Activated CD4-positive, alpha-beta T cell treated with anti-CD3 and anti-CD28 coated beads, Interleukin-10, Interleukin-2, amounts not matched to agents 100 ng/mL and 50 ng/mL, durations not matched to agents 16 hours and 8 hours (primary cell): ENCODE measurements at places on chromosomes 6 and 20.

GRCh38 chr6:152976749-152977148 lies 6.1 kb downstream of the FBXO5 start:
- DNase-seq, result no peak

GRCh38 chr6:75296811-75297779 lies 12.5 kb upstream of the TMEM30A start:
- peak; percentile 66 for DNase-seq

- no peak for DNase-seq
Measured at GRCh38 chr6:16818992-16819626, 57.8 kb upstream of the ATXN1 start.

- DNase-seq, result no peak
Measured at GRCh38 chr6:167731731-167732422, 94.8 kb upstream of the AFDN start.

DNA sequence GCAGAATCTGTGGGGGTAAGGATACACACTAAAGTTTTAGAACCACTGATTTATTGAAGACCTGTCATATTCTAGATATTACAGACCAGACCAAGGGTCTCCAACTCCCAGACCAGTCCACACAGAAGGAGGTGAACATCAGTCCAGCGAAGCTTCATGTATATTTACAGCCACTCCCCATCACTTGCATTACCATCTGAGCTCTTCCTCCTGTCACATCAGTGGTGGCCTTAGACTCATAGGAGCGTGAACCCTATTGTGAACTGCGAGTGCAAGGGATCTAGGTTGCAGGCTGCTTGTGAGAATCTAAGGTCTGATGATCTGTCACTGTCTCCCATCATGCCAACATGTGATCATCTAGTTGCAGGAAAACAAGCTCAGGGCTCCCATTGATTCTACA lies 5.0 kb upstream of the BCLAF1 start:
- no peak for DNase-seq

DNA sequence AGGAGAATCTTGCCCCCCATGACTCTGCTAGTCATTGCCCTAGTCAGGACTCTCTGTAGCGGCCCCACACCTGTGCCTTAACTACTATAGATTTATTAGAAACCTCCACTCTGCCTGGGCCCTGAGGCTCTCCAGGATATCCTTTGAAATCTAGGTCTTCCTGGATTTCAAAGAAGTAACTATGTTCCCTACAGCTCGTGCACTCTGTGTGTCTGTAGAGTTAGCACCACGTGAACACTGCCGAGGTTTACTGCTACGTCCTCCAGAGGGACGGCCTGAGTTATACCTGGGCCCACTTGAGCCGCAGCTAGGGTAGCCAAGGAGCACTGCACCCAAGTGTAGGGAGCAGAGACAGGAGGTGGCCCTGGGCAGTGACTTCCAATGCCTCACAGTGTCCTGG lies 19.8 kb downstream of the GLP1R start:
- no peak for DNase-seq

DNA sequence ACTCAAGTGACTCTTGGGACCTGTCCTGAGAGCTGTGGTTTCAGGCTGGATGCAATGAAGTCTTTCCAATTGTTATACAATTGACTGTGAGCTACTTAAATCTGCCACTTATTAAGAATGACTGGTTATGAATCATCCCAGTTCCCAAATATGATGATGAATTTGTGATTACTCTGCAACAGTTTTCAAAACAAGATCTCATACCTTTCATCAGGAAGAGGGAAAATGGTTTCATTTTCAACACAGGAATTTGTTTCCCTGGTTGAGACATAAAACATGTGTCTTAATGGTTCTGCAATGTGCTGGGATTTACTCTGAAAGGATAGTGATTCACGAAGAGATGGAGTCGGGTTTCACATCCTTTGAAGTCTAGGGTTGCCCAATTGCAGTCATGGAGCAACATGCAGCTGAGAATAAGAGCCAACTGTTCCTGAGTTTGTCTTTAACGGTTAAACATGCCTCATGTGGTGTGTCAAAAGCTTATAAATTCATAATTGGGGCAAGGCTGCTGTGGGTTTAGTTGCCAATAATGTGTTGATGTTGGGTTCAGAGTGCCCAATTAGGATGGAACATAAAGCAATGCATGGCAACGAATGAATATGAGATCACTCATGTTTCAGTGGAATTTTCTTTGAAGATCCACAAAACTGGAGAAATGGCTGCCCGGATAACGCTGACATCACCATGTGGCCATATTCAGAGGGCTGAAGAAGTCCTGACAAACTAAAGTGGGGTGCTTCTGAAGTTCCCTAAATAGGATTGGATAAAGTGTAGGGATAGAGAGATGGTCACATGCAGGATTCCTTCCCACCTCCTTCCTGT lies 41.0 kb downstream of the CYP24A1 start:
- DNase-seq, result no peak

- DNase-seq, result no peak
Measured at GRCh38 chr20:11585752-11586352, 331.8 kb upstream of the BTBD3 start.

- DNase-seq, result no peak
Measured at GRCh38 chr6:131966443-131966842, 15.3 kb upstream of the CCN2 start.

DNA sequence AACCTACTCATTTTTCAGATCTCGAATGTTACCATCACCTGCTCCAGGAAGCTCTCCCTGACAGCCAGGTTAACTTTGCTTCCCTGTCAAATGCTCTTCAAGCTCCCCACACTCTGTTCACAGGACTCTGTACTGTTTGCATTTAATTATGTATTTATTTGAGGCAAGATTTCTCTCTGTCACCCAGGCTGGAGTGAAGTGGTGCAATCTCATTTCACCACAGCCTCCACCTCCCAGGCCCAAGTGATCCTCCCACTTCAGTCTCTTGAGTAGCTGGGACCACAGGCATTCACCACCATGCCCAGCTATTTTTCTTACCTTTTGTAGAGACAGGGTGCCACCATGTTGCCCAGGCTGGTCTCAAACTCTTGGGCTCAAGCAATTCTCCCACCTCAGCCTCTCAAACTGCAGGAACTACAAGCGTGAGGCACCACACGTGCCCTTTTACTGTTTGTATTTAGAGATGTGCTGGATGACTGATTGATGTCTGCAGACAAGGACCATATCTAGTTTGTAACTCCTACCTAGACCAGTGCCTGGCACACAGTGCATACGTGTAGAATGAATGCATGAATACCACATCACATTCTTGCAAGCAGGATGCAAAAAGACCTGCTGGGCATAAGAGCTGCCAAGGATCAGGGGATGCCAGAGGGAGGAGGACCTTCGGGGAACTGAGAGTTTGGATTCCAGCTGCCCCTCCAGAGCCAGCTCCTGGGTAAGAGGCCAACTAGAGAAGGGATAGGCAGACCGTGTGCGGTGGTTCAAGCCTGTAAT lies 15.6 kb upstream of the CBFA2T2 start:
- DNase-seq, result no peak

DNA sequence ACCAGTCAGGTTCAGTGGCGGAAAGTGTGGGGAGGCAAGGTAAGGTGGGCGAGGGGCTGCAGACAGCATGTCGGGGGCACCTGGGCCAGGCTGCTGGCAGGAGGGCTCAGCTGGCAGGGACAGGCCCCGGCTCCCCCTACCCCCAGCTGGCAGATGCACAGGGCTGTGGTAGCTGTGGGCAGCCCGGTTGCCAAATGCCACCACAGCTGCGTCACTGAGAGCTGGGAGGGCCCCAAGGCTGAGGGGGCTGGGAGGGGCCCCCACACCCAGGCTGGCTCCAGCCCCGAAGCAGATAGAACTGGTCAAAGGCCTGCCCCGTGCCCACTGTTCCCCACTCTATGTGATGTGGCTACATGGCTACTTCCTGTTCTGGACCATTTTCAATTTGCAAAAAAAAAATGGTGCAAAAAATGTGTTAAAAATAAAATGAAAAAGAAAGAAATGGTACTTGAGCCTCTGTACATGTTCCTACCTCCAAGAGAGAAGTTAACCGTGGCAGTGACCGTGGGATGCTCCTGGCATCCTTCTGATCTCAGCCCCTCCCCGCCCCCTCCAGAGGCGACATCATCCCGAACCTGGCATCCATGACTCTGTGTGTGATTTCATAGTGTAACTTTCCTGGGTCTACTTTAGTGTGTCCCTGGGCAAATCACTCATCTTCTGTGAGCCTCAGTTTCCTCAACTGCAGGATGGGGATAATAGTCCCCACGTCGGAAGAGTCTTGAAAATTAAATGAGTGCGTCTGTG lies 64.4 kb downstream of the UBE2V1 start:
- DNase-seq, result peak; percentile 19

GRCh38 chr6:80547827-80548226 lies 441.4 kb downstream of the BCKDHB start:
- DNase-seq, result no peak

- no peak for DNase-seq
Measured at GRCh38 chr6:44708208-44708607, 320.7 kb downstream of the CDC5L start.

DNA sequence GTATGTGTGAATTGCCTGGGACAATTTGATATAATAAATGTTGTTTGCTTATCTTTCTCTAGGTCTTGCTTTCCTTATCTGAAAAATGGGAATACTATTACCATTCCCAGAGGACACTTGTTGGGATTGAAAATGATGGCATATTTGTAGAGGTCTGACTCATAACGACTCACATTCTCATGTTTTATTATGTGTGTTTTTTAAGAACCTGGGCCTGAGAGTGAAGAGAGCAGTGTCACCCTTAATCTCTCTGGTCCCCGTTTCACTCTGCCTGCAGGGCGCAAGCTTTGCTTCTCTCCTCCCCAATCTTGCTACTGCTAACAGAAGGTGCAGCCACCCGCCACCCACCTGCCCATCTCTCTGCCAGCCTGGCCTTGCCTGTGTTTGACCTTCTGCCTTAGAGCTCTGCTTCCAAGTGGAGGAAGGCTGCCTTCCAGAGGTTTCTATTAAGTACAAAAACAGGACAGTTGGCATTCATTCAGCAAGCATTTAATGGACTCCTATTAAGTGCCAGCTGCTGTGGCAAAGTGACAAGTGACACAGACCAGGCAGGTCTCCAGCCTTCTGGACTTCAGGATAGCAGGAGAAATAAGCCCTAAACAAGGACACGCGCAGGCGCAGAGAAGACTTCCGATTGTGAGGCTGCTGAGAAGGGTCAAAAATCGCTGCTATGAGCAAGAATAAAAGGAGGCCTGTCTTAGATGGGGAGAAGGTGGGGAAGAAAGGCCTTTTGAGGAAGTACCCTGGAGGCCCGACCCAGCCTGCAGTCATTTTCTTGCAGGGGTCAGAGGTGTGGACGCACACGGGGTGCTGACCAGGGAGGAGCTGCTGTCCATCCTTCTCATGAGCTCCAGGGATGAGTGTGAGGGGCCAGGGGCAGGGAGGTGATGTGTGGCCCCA lies 112.5 kb downstream of the JPH2 start:
- DNase-seq, result peak; percentile 14

- no peak for DNase-seq
Measured at GRCh38 chr20:63344616-63345327, 16.4 kb downstream of the CHRNA4 start.

- peak; percentile 6 for DNase-seq
Measured at GRCh38 chr6:118546164-118546879, 1.8 kb upstream of the PLN start.

DNA sequence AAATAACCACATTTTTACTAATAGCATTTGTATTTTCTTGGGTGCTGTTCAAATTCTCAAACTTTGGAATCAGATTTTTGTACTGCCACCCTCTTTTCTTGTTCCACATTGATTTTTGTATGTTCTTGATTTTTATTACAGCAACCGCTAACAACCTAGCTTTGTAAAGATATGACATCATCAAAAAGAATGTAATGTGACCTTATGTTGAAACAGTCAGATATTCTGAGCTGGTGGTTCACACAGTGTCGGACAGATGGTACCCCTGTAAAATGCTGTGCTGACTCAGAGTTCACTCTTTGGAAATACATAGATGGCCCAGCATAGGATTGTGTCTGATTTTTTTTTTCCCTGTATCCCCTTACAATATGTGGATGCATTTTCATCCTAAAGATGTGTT lies 118.9 kb downstream of the QKI start:
- DNase-seq, result no peak

- no peak for DNase-seq
Measured at GRCh38 chr20:25252686-25253421, 5.0 kb downstream of the PYGB start.

DNA sequence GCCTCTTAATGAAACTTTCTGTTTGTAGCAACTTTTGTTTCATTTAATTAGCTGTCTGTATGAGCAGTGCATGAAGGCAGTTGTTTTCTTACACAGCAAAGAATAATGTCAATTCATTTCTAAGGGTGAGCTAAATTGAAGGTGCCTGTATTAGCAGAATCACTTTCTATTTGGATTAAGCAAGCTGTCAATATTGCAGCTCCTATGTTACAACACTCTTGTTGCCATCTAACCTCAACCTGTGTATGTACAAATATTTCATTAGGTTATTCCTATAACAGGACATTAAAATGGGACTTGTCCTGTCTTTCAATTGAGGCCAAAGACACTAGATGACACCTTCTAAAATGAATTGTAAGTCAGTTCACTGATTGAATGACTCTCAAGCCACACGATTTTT lies 647.5 kb downstream of the UTRN start:
- DNase-seq, result no peak

- DNase-seq, result no peak
Measured at GRCh38 chr20:21465799-21466198, 48.1 kb downstream of the NKX2-2 start.

DNA sequence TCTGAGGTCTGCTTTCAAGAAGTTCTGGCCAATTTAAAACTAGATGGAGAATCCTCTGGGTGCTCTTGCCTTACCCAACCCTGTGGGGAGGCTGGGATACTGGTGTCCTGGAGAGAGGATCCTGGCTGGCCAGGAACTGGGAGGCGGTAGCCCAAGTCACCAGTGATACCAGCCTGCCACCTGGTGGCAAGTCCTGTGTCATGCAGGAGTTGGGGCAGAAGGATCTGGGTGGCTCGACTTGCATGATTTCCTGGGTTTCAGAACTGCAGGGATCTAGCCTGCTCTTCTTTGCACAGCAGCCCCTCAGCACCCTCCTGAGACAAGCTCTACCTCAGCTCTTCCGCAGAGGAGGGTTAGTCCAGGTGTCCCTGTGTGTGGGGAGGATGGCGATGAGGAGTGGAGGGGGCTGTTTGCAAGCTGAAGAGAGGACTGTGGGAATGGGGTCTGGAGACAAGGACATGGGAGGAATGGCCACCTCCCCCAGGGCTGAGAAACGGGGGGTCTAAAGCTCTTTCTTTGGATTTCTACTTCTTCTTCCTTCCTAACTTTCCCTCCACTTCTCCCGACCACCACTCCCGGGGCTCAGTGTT lies 4.2 kb downstream of the KCNK17 start:
- DNase-seq, result peak; percentile 71

- no peak for DNase-seq
Measured at GRCh38 chr6:84752118-84752850, 12.1 kb downstream of the TBX18 start.

- DNase-seq, result no peak
Measured at GRCh38 chr6:148864941-148865340, 118.1 kb downstream of the UST start.

- no peak for DNase-seq
Measured at GRCh38 chr6:84329077-84329476, 101.6 kb upstream of the CEP162 start.

DNA sequence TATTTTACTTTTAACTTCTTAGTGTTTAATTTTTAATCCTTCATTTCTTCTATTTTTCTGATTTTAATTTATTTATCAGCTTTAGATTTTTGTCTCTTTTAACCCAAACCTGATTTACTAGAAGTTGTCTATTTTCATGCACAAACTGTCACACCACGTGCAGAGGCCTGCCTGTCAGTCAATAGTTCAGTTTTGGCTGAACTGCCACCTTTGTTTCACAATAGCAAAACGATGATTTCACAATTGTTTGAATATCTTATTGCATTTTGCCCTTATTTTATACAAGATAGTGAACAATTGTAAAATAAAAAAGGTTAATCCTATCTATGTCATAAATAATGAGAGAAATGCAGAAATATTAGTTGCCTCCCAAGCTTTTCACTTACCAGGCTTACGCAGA lies 24.0 kb upstream of the PPP1R3G start:
- no peak for DNase-seq
